GOT3 (cell line): ENCODE measurements at places on chromosomes 16 and 17.

- no peak for DNase-seq
Observed at GRCh38 chr17:58120195-58120822, 27.9 kb upstream of the OR4D1 start.

- no peak for DNase-seq
Observed at GRCh38 chr16:31269541-31269940, 9.8 kb downstream of the ITGAM start.

DNA sequence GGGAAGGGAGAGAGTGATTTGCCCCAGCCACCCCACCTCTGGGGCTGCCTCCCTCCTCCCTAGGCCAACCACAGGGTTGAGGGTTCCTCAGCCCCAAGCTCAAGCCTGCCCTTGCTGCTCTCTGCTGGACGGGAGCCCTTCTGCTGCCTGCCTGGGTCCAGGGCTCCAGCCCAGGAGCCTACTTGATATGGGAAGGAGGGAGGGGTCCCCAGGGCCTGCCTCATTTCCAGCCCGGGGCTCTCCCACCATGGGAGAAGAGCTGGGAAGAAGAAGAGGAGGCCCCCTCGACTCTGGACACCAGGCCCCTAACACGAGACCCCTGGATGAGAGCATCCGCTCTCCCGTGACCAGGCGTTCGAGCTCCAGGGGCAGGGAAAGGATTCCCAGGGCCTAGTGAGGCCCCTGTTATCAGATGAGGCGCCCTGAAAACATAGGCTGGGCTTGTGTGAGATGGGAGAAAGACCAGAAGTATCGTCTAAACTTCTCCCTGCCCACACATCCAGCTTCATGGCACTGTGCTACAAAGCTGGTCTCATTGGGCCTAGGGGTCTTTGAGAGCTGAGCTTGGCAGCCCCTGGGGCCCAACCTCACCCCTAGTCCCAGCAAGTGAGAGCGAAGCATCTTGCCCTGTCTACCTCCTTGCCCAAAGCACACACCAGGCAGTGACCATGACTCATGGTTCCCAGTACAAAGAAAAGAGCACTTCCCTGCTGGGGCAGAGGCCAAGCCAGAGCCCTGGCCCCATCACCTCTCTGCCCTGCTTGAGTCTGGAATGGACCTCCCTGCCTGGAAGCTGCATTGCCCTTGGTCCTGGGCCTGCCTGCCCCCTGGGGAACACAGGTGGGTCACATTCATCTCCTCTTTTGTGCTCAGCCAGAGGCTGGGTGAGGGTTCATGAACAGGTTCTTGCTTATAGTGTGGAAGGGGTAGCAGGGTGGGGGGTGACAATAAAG, 987 bp downstream of the SLC16A5 start:
- DNase-seq = no peak

DNA sequence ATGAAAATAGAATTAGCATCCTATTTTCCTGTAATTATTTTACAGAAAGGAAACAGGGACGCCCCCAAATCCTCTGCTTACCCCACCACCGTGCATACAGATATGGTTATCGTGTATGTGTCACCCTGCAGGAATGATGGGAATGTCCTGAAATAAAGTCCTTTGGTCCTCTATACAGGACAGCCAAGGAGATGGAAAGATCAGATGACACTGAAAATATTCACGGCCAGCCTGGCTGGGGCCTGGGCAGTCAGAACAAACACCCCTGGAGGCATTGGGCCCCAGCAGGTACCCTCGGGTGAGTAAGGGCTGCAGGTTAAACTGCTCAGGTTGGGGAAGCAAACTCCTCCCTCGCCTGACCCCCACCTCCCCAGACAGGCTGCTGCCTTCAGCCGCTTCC, 368.0 kb downstream of the FOXL1 start:
- no peak for DNase-seq

DNA sequence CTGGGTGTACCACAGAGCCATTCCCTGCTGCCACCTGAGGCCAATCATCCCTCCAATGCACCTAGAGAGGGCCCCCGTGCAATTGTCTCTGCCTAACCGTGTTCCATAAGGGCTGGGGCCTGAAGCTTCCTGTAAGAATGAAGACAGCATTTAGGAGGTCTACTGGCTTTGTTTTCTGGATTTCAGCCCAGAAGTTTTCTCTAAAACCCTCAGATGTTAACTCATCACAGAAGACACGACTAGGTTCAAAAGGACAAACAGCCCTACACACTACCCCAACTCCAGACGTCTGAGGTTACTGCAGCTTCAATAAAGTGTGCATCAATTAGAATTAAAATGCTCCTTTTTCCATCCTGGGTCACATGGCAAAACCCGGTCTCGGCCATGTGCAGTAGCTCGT, 10.8 kb upstream of the DRG2 start:
- DNase-seq = no peak
